ENCODE measurements at places on chromosomes 13 and 19.
A peak's percentile ranks its signal among the peaks of the same experiment; 100 is the strongest.

DNA sequence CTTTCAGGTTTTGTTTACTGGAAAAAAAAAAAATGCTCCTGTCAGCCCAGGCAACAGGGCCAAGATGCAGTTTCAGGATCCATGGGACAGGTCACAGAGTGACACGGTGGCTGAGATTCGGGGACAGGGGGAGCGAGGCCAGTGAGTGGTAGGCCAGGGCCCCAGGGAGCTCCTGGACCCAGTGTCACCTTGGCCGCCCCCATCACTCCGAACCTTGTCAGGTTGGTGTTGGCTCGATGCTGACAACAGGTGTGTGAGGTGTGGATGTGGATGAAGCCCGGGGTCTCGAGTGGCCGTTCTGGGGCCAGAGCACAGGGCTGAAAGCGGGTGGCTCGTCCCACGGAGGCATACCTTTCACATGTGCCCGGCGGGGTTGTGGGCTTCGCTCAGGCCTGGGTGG is 6.1 kb upstream of the UQCR11 start:
- DNase-seq, result no peak

- no peak for DNase-seq
Measured at GRCh38 chr13:59000770-59001169, 1163.0 kb downstream of the DIAPH3 start.

GRCh38 chr13:109941951-109942350 is 155.6 kb upstream of the IRS2 start:
- DNase-seq, result no peak

- DNase-seq, result no peak
Measured at GRCh38 chr19:55598034-55598433, 1.3 kb downstream of the FIZ1 start.

DNA sequence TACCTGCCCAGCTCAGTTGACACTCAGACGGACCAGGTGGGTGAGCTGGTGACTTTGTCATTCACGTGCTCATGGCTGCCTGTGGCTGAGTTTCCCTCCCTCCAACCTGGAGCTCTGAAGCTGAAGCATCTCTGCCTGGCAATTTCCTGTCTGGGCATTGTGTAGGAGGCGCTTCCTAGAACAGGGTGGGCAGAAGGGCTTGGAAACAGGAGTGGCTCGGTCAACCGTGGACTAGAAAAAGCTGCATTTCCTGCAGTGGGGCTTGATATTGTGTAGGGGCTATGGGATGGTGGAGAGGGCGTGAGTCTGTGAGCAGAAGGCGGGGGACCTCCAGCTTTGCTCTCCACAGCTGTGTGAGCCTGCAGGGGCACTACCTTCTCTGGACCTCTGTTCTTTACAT is 278.3 kb downstream of the TEX29 start:
- DNase-seq, result no peak

GRCh38 chr19:34489175-34489574 is 7.6 kb downstream of the WTIP start:
- DNase-seq, result no peak

GRCh38 chr13:26179344-26179743 is 42.8 kb downstream of the RNF6 start:
- DNase-seq, result no peak

- DNase-seq, result no peak
Measured at GRCh38 chr19:10237702-10238101, 6.6 kb upstream of the S1PR2 start.

DNA sequence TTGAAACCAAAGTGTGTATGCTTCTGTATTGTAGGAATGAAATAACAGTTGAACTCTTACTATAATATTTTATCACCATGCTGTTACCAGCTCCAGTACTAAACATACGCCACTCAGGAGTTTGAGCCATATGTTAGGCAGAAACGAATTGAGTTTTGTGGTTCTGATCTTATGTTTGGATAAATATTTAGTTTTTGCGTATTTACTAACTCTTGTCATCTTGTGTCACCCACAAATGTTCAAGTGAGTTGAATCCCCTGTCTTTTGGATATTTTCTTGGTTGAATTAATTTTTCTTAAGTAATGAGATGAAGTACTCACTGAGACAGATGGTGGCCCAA is 1.5 kb downstream of the FNDC3A start:
- no peak for DNase-seq

GRCh38 chr13:30720172-30720869 is 15.0 kb upstream of the ALOX5AP start:
- no peak for DNase-seq

GRCh38 chr19:46460981-46461380 is 10.4 kb downstream of the PNMA8A start:
- DNase-seq, result no peak

- DNase-seq, result no peak
Measured at GRCh38 chr13:43991773-43992201, 112.1 kb downstream of the LACC1 start.

GRCh38 chr19:6215701-6216235 is 64.0 kb downstream of the MLLT1 start:
- no peak for DNase-seq

GRCh38 chr13:35917942-35918645 is 213.1 kb downstream of the DCLK1 start:
- DNase-seq, result no peak

GRCh38 chr13:46197299-46198048 is 14.3 kb upstream of the LRRC63 start:
- no peak for DNase-seq

GRCh38 chr13:58823701-58824100 is 1192.2 kb downstream of the PCDH17 start:
- DNase-seq, result no peak

DNA sequence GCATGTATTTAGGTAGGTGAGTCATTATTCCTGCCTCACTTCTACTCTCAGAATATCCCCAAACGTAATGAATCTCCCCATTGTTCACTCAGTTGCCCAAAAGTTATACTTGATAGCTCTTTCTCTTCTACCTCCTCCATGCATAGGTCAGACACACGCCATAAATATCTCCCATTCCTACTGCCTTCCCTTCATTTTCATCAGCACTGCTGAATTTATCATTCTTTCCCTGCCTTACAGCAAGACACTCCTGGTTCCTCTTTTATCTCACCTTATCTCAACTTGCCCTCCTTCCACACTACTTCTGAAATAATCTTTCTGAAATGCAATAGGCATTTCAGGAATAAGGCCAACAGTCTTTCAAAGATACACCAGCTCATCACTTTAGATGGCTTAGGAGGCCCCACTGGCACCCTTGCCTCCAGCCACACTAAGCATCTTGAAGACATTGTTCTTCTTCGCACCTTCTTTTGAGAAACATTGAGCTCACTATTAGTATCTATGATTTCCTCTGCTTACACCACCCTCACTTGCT is 333.9 kb downstream of the MYO16 start:
- no peak for DNase-seq

DNA sequence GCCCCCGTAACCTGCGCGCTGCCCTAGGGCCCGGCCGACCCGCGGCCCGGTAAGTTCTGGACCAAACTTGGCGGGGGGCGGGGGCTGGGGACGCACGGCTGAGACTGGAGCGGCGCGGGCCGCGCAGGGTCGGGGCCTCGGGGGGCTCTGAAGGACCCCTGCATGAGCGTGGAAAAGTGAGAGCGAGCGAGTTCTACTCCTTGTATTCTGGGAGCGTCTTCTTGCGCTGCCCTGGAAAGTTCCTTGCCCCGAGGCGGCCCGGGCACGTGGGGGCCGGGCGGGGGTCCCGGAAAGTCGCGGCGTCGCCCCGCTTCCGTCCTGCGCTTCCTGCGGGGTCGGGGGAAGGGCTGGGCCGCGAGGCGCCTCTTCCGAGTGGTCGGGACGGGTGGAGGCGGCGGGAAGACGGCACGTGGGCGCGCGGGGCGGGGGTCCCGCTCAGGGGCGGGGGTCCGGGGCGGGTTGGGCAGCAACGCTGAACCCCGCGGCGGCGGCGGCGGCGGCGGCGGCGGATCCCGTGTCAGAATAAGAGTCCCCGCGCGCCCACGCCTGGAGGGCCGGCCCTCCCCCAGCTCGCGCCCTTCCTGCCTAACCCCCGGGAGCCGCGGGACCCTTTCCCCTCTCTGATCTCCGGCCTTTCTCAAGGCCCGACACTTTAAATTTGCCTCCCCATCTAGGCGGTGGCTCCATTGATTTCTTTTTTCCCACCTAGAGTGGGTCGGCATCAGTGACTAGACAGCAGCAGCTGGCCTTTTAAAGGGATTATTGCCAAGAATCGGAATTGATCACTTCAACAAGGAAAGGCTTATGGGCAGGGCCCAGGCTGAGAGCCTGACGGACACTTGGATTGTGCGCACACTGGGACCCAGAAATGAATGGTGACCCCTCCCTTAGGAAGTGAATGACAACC is 749 bp downstream of the GATAD2A start:
- no peak for DNase-seq

- DNase-seq, result no peak
Measured at GRCh38 chr13:24386816-24387708, 77.7 kb downstream of the C1QTNF9 start.

GRCh38 chr13:24625331-24625731 is 54.9 kb upstream of the ATP12A start:
- no peak for DNase-seq

GRCh38 chr19:2577722-2578335 is 101.9 kb downstream of the GADD45B start:
- DNase-seq, result no peak

DNA sequence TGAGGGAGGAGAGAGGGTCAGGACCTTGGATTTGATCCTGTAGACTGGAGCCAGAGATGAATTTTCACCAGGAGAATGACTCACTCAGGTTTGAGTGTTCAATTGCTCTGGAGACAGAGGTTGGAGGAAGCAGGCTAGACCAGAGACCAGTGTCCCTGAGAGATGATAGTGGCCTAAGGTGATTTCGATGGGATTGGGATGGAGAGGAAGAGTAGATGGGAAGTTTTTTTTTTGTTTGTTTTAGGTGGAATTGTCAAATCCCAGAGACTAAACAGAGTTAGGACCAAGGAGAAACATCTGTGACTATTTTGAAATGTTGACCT is 2.3 kb downstream of the CEBPG start:
- no peak for DNase-seq

DNA sequence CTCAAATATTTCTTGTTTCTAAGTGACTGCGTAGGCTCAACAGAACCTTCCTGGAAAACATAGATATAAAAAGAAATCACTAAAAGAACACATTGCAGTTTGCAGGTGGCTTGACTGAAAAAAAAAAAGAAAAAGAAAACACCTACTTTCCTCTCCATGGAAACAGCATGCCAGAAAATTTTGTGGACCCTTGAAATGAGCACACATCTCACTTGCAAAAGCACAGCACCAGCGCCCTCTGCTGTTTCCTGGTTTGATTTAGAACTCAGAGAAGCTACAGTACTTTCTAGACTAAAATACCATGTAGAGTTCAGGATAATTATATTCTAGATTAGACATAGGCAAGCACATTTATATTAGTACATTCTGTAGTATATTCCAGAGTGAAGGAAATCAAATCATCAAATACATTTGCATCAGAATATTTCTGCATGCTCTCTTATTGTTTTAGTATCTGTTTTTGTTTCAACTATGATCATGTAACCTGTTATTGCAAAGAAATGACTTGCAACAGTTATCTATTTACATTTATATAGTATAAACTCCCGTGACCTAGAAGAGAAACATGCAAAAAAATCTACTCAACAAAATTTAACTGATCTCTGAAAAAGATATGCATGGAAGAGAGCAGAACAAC is 22.3 kb upstream of the XPO4 start:
- peak; percentile 72 for DNase-seq

GRCh38 chr19:3914199-3914598 is 18.7 kb upstream of the NMRK2 start:
- DNase-seq, result no peak

Data from glomerular endothelial cell (primary cell).